Hematopoietic multipotent progenitor cell (in vitro differentiated cells): ENCODE measurements at places on chromosomes 12 and 14.

- no peak for DNase-seq
These were observed 119.4 kb downstream of the CAND1 start for GRCh38 chr12:67388331-67389138.

DNA sequence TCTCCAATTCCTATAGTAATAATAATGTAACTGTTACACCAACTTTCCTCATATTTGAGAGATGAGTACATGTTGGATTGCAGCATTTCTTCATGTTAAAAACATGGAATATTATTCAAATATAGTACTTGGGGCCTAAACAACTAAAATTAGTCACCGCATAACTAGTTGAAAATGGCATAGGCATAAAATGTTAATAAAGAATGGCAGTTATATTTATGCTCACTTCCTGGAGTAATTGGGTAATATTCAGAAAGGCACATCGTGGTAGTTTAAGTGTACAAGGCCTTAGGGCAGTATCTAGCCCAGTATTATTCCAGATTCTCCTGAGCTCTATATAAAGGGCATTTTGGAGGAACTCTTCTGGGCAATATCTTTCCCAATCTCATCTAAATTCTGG lies 46.0 kb downstream of the ERGIC2 start:
- no peak for DNase-seq

DNA sequence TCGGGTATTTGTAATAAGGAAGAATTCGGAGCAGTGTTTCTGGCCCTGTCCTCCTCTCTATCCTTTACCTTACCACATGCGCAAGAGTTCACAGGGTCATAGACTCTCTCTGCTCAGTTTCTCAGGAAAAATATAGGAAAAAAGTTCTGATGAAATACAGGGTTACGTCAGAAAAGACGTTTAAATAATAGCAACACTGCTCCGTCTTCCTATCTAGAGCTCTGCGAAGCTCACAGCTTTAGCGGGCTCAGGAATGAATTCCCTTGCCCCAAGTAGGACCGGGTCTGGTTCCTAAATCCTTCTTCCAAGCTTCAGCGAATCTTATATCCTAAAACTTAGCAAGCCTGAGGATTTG lies 365 bp downstream of the CCDC59 start:
- DNase-seq = no peak

GRCh38 chr14:96380735-96381134 lies 11.2 kb upstream of the AK7 start:
- no peak for DNase-seq

DNA sequence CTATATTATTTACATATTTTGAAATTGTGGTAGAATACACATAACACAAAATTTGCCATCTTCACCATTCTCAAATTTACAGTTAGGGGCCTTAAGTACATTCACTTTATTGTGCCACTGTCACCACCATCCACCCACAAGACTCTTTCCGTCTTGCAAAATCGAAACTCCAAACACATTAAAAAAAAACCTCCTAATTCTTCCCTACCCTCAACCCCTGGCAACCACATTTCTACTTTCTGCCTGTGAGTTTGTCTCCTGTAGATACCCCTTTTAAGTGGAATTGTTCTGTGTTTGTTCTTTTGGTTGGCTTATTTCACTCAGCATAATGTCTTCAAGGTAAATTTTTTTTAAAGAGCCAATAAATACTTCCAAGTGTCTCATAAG lies 31.6 kb upstream of the AMIGO2 start:
- no peak for DNase-seq

GRCh38 chr14:70366911-70367310 lies 7.4 kb upstream of the COX16 start:
- DNase-seq = no peak

- DNase-seq = no peak
These were observed 49.3 kb downstream of the OVCH1 start for GRCh38 chr12:29448157-29448556.

GRCh38 chr14:51529736-51530135 lies 122.0 kb upstream of the FRMD6 start:
- DNase-seq = no peak

GRCh38 chr12:27969624-27970400 lies 2.7 kb downstream of the PTHLH start:
- DNase-seq = no peak

- DNase-seq = no peak
These were observed 41.6 kb upstream of the NTF3 start for GRCh38 chr12:5390174-5390799.

- DNase-seq = no peak
These were observed 1217.9 kb downstream of the VRK1 start for GRCh38 chr14:98014851-98015615.

- DNase-seq = no peak
These were observed 59.5 kb upstream of the CDKN3 start for GRCh38 chr14:54337314-54337713.

DNA sequence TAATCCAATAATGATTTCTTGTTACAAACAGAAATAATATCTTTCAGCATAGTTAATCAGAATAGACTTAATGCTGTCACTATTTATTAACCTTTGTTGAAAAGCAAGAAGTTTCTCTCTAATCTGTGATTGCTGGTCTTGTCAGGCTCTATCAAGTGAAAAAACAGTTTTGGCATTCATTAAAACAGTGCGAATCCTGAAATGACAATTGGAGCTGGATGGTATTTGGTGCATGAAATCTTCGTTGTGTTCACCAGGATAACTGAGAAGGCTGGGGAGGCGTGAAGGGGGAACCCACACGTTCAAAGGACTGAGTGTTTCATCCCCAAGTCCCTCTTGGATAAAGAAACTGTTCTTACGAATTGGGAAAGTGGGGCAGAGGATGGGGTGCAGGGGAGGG lies 190.2 kb upstream of the MYL2 start:
- no peak for DNase-seq

DNA sequence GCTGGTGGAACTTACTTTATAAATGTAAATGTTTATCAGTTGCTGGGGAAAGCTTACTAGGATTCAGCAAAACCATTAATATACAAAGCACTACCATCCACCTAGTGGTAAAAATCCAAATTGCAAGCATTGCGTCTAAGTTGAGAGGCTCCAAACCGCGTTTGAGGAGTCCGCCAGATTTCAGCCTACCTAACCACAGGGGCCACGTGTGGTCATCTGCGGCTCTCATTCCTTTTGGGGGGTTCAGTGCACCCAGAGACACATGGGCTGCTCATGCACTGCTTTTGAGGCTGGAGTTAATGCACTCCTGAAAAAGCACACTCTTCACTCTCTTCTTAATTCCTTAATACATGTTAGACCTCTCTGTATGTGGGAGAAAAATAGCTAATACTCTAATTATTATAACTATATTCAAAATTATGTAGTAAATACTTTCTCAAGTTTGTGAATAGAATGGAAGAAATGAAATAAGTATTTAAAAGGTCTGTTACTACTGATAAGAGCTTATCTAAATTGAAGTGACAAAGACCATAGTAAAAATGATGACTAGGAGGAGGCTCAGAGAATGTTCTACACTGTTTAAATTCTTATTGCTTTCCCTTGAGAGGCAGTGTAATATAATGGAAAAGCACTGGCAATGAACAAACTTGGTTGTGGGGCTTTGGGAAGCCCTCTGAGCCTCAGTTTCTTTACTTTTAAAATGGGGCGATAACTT lies 41.4 kb upstream of the MANSC4 start:
- DNase-seq = peak; percentile 36

DNA sequence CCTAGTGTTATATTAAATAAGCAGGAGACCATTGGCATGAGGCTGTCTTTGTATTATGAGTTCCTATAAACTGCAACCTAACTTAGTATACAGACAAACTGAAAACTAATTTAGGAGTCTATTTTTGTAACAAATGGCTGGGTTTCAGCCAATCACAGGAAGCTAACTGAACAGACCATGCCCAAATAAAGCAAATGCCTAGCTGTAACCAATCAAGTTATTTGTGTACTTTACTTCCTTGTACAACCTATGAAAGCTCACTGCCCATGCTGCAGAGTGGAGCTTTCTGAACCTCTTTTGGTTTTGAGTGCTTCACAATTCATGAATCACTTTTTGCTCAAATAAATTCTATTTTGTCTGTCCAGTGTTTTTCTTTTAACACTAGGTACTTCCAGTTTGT lies 41.6 kb downstream of the GUCY2C start:
- DNase-seq = no peak

- DNase-seq = no peak
These were observed 87.8 kb downstream of the KNTC1 start for GRCh38 chr12:122614839-122615238.

GRCh38 chr14:69464379-69464778 lies 20.1 kb upstream of the PLEKHD1 start:
- DNase-seq = no peak

DNA sequence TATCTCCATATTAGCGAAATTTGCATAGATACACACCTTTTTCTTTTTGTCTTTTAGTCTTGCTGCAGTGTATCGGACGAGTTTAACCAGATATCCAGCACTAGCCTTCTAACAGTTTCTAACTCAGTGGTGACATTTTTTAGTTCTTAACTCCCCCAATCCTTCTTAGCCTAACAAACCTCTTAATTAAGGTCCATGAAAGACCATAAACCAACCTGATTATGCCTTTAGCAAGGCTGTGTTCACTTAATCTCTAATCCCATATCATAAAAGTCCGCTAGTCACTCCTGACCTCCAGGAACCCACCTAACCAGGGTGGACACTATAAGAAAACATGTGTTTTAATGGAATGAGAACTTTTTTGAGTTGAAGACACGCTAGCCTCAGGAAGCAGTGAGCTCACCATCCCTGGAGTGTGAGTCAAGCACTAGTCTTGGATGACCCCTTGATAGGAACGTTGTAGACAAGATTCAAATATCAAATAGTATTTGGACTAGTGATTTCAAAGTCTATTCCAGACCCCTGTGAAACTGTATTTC lies 9.5 kb downstream of the CDKN1B start:
- no peak for DNase-seq

- DNase-seq = no peak
These were observed 1.2 kb upstream of the SALL2 start for GRCh38 chr14:21527318-21527679.

DNA sequence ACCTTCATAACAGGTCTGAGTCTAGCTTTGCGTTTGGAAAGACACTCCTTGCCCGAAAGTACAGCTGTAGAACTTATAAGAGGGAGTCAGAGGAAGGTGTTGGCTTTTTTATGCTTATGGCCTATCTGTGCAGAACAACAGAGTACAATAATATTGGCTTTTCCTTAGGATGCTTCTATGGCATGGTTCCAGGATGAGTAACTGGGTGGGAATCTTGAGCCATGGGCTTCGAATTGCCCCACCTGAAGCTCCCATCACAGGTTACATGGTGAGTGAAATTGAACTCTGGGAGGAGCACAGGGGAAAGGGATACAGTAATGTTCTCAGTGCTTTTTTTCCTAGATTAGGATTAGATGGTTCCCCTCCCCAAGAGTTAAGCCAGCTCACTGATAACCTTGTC lies 13.0 kb downstream of the PARP2 start:
- DNase-seq = no peak

DNA sequence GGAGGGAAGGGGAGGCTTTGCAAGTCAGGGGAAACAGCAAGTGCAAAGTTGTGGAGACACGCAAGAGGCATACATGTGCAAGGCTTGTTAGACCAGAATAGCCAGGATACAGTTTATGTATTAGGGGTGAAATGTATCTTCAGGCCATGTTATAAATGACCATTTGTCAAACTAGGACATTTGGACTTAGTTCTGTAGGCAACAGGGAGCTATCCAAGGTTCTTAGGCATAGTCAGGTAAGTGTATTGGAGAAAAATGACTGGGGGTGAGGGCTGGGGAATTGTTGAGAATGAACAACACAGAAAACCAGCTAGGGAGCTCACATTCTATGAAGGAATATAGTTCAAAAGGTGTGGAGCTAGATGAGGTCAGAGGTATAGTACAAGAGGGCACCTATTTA lies 42.5 kb downstream of the TPH2 start:
- no peak for DNase-seq

DNA sequence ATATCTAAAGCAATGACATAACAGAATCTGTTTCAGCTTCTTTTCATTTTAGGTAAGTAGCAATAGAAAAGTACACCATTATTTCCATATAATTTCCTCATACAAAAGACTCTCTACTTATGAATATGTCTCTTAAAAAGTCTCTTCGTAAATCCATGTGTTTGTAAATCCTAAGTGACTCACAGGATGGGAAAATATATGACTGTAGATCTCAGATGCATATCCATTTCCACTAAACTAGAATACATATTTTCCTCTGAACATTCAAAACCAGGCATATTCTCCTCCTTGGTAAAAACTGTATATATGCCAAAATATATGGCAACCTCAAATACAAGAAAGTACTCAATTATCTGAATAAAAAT lies 93.6 kb downstream of the TXNDC16 start:
- no peak for DNase-seq

- no peak for DNase-seq
These were observed 91.8 kb downstream of the DDX51 start for GRCh38 chr12:132052196-132052932.

GRCh38 chr12:67519484-67520433 lies 128.8 kb upstream of the DYRK2 start:
- no peak for DNase-seq

GRCh38 chr14:59161561-59162175 lies 26.8 kb upstream of the DAAM1 start:
- peak; percentile 75 for DNase-seq

DNA sequence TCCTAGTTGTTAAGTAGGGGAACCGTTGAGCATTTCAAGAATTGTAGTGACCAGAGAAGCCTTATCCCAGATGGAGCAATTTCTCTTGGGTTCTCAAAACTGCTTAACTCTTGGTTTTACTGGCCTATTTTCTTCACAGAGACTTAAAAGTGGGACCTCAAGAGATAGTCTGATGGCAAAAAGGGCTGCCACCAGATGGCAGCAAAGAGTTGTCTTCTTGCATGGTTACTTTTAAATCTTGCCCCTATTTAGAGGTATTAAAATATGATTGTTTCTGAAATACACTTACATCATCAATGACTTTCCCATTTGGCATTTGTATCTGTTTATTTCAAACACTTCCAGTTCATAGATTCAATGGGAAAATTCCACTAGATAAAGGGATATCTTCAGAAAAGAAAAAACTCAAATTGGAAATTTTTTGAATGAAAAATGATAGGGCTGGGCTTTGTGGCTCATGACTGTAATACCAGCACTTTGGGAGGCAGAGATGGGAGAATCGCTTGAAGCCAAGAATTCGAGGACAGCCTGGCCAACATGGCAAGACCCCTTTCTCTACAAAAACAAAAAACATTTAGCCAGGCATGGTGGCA lies 69.9 kb upstream of the CNTN1 start:
- DNase-seq = peak; percentile 74

DNA sequence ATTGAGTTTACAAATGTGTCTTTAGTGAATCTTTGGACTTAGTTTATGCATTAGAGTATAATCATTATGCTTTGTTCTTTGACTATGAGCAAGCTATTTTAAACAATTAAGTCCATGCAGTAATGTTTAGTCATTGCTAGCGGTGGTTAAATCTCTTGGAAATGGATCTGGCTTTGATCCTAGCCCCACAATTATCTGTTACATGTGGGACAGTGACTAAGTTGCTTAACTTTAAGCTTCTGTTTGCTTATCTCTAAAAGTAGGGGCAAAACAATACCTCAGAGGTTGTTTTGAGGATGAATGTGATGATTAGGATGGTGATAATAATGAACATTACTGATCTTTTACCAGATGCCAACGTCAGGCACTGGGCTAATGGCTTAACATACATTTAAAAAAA lies 124.2 kb downstream of the NPAS3 start:
- DNase-seq = no peak
